ENCODE measurements at places on chromosomes 7 and 10.

DNA sequence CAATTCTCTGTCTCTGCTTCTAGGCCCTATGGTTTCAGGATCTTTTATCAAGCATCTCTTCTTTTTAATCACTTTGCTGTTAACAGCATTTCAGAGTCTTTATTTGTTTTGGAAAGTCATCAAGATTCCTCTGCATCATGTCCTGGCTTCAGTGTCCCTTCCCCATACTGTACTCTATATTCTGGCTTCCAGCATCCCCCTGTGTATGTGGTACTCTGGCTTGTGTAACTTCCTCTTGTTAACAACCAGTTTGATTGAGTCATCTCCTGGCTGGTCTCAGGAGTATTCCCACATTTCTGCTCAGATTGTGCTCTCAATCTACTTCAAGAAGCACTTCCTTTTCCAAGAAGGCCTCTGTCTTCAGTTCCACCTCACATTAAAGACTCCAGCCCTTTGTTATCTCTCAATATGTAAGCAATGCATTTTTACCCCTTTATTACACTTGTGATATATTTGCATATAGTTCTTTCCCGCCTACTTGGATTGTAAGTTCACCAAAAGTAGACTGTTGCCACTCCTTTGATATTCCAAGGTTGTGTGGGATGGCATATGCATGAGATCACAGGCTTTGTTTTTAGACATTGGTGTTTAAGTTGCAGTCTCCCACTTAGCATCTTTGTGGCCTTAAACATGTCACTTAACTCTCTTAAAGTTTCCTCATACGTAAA, 15.1 kb upstream of the ATE1 start:
- DNase-seq, result no peak

DNA sequence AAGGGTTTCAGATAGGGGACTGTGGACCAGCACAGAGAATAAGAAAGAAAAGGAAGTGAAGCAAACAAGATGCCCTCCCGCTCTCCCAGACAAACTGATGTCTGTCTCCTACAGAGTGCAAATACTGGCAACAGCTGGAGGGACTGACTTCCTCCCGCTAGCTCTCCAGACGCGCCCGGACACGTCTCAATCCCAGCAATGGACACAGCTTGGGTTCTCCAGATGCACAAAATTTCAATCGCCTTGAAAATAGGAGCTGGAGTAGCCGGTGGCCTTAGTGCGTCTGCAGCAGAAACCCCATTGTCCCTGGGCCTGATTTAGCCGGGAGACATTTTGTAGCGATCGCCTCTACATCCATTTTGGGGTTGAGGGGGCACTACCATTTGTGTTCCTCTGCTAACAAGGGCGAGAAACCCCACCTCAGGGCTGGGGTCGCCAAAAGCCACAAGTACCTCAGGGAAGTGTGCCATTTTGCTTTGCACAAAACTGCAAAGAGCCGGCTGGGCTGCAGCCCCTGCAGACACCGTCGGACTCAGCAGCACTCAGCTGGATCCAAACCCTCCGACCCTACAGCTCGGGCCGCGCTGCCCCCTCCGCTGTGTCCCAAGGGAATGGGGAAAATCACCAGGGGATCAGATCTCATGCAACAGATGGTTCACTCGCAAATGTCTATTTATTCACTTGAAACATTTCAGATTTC, 5.9 kb downstream of the CPA2 start:
- no peak for DNase-seq

DNA sequence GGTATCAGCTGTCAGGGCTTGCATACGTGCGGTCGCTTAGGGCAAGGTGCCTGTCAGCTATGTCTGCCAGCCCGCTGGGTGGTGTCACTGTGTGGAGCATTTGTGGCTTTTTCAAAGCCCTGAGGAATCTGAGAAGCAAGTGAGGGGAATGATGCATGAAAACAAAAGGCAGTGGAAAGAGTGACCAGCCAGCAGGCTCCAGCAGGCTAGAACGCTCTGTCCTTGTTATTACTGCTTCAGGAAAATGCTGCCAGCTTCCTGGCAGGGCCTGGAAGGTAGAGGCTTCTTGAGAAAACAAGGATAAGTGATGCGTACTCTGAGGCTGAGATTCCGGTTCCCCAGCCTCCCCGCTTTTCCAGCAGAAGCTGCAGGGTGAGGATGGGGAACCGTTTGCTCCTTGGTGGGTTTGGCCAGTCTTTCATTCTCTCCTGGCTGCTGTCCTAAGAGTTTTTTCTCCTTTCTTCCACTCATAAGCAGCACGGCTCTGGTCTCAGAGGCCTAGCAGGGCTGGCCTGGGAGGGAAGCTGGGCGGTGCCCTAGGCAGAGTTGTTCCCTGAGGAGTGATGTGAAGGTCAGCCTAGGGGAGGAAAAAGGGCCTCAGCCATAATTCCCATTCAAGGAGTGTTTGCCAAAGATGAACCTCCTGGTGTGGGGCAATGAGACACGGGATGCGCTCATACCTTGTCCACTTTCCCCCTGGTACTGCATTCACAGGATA, 42.8 kb upstream of the MKLN1 start:
- no peak for DNase-seq

- no peak for DNase-seq
Observed at GRCh38 chr10:11823989-11824346, 812 bp downstream of the PROSER2 start.

GRCh38 chr10:49350846-49351532, 44.9 kb downstream of the DRGX start:
- no peak for DNase-seq

DNA sequence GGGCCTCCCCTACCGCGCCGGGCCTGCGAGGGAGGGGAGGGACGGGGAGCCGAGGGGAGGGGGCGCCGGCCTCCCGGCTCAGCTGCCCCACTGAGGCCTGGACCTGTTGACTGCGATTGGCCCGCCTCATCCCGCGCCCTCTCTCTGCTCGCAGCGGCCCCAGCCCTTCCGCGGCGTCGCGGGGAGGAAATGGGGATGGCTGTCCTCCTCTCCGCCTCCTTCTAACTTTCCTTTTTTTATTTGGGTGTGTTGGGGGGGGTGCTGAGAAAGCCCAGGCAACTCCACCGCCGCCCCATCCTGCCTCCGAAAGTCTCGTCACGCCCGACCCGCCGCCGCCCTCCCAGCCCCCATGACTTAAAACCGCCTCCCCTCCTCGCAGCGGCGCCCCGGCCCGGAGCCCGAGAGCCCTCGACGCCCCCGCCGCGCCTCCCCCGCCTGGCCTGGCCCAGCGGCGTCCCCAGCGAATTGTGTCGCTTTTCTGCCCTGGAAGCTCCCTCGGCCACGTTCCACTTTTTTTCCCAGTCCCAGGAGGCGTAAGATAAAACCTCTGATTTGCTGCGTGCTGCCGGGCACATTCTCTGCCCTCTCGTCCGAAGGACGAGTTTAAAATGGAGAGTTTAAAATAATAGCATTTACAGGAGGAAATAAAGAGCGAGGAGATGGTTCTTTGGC, 842 bp upstream of the SKIDA1 start:
- no peak for DNase-seq

DNA sequence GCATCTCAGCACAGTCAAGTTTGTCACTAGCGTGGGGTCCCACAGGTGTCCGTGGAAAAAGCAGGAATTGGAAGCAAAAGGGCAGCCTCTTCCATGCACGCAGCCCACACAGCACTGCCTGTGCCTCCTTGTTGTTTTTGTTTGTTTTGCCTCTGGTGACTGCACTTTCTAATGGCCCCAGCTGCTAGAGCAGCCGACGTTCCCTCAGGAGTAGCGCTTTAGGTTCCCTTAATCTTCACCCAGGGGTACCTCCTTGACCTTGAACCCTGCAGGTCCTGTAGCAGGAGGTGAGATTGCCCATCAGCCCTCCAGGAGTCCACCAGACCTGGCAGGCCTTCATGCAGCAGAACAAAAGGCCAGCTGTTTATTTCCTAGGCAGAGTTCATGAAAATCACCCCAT, 210.1 kb downstream of the CACNB2 start:
- DNase-seq, result no peak
